ENCODE measurements at places on chromosomes 3 and 15.
A peak's percentile ranks its signal among the peaks of the same experiment; 100 is the strongest.

GRCh38 chr15:54304321-54304720 lies 326.1 kb downstream of the UNC13C start:
- no peak for DNase-seq

DNA sequence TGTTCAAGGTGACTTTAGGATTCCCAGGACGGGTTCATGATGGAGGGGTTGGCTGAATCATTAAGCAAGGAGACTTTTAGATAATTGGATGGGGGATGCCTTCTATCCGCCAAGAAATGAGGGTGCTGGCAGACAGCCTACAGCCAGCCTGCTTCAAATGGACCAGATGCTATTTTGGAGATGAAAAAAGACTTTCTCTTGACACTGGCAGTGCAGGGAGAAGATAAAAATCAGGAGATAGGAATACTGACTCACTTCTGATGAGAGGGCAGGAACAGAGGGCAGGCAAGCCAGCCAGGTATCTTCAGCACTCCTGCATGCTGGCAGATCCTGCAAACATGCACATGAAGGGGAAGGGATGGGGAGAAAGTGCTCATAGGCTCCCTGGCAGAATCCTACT lies 7.7 kb upstream of the SYN2 start:
- DNase-seq = no peak

GRCh38 chr15:34724481-34724880 lies 30.3 kb downstream of the GJD2 start:
- DNase-seq = no peak

DNA sequence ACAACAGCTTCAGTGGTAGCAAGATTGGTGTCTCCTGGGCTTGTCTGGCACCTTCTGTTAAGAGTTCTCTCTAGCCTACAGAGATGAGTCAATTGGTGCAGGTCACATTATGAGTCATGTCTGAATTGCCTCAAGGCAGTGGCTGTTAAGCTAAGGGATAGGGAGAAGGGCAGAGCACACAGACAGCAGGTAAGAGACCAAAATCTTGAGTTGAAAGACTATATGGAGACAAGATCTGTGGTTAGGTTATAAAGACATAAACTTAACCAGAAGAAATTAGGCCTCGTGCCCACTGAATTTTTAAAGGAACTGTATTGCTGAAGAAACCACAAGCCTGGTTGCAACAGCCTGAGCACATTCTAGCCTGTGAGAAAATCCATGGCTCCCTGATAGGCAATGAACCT lies 19.2 kb upstream of the KPNA1 start:
- no peak for DNase-seq

GRCh38 chr3:142724682-142725356 lies 985 bp downstream of the TRPC1 start:
- DNase-seq = peak; percentile 41

DNA sequence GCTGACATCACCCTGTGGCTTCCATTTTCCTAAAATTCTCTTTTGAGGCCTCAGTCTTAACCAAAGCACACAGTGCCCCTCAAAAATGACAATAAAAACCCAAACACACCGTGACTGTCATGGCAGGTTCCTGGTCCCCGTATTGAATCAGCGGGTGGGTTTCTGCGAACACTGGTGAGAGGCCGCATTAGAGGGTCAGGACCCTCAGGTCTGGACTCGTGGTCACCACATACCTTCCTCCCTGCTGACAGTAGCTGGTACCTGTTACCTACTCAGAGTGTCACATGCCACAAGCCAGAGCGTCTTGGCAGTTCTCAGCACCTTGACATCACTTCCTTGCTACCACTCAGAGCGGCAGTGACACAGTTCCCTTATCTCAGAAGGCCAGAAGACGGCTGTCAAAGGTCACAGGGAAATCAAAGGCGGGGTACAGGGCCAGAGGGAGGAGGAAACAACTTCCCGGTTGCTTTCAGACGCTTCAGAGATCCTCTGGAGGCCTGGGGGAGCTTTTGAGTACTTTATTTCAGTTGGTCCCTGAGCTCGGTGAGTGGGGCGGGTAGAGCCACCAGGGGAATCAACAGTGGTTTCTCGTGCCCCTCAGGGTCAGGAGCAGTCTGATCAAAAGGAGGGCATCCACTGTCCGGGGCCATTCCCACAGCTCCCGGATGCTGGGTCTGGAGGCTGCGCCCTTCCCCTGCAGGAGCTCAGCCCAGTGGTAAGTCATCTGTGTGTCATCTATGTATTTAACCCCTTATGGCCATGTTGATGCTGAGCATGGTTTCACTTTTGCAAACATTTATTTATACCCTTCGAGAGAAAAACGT lies at the start of the genes CCR5AS and CCRL2:
Gene CCR5AS, minus strand, starts transcription at position 279 of the 824 bp plus-strand sequence.
Gene CCRL2, plus strand, starts transcription at position 472 of the 824 bp plus-strand sequence. CDS start 821 bp downstream, outside the sequence.
- peak; percentile 58 for DNase-seq

GRCh38 chr3:146390957-146391356 lies 78.4 kb downstream of the PLSCR2 start:
- peak; percentile 90 for DNase-seq

- no peak for DNase-seq
Measured at GRCh38 chr3:120661106-120661905, 20.7 kb downstream of the HGD start.

- no peak for DNase-seq
Measured at GRCh38 chr15:71252740-71253047, 137.4 kb downstream of the THSD4 start.

- DNase-seq = no peak
Measured at GRCh38 chr3:41863024-41863423, 98.9 kb downstream of the ULK4 start.

DNA sequence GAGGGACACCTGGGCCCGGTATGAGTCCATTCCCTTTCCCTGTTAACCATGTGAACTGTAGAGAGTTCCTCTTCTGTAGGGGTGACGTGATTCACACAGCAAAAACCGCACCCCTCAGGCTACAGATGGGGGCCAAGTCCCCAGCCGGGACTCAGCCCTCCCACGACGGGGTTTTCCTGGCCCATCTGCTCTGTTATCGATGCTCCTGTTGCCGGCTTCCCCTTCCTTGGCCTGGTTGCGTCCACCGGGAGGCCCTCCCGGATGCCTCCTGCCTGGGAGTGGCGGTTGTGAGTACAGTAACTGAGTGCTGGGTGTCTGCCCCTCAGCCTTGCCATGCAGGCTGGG lies 817 bp upstream of the PLXNA1 start:
- no peak for DNase-seq

DNA sequence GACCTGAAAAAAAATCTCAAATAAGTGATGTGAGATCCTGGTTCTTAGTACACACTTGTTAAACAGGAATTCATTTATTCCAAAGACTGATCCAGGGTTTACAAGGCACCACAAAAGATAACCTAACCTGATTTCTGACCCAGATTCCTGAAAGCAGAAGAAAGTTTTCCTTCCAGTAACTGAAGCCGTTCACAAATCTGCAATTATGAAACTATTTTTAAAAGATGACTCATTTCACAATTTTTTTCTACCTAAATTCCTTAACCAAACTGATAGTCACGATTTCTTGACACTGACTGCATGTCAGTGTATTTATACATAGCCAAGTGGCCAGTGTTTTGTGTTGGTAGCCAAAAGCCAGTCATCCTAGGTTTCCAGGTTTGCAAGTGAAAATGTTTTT lies 17.1 kb downstream of the SLC9A9 start:
- DNase-seq = no peak

DNA sequence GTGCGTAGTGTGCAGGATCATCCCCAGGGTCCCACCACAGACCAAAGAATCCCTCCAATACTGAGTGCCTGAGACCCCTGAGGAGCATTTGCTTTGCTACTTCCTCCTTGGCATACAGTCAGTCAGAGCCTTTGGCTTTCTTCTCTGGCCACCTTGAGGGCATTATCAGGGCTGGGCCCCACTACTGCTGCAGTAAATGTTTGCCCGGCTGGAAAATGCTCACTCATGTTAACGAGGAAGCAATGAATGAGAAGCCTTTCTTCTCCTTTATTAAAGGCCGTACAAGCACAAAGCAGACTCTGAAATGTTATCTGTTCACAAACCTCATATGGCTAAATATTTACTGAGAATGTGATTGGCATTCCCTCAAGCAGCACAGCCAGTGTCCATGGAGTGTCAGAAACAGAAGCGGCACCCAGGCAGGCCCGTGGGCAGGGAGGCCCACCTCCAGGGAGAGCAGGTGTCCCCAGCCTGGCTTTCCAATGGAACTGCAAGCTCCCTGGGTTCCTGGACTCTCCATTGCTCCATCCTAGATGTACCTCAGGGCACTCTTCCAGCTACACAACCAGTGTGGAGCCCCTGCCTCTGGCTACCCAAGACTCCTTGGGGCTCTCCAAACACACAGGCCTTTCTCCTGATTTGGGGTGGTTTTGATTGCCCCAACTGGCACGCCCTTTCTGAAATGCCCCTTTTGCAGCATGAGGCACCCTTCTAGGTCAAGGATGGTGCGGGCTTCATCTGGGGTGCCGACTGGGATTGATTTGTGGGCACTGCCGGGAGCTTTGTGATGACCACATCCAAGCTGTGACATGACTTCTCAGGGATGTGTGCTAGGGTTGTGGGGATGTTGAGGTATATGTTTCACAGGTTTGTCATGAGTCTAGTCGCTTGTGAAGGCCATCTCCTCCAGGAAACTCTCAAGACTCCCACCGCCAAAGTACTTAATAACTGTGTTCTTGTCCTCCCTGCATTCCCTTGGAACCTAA lies 195.6 kb downstream of the FAM43A start:
- DNase-seq = no peak

DNA sequence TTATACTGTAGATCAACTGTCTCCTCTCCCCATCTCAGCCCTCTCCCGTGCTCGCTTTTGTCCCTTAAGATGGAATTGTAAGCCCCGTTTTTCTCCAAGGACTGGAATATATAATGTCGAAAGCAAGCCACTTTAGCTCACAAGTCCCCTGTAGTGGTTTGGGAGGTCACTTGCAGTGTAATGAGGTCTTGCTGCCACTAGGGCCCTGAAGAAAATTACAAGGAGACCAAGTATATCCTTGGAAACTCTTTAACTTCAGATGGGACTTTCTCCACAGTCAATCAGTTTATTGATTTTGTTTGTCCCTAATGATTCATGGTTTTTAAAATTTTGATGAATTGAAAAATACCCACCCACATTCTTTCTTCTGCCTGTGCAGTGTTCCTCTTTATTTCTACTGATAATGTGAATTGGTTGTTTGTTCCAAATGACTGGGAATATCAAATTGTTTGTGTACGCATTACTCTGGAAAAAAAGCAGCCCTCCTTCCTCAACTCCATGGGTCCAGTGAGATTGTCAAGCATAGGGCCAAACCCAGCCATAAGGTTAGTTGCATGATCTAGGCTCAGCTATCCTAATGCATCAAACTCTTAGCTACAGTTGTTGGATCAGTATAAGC lies 294.8 kb downstream of the MCTP2 start:
- no peak for DNase-seq

- DNase-seq = no peak
Measured at GRCh38 chr15:66309828-66310227, 16.5 kb downstream of the DIS3L start.

DNA sequence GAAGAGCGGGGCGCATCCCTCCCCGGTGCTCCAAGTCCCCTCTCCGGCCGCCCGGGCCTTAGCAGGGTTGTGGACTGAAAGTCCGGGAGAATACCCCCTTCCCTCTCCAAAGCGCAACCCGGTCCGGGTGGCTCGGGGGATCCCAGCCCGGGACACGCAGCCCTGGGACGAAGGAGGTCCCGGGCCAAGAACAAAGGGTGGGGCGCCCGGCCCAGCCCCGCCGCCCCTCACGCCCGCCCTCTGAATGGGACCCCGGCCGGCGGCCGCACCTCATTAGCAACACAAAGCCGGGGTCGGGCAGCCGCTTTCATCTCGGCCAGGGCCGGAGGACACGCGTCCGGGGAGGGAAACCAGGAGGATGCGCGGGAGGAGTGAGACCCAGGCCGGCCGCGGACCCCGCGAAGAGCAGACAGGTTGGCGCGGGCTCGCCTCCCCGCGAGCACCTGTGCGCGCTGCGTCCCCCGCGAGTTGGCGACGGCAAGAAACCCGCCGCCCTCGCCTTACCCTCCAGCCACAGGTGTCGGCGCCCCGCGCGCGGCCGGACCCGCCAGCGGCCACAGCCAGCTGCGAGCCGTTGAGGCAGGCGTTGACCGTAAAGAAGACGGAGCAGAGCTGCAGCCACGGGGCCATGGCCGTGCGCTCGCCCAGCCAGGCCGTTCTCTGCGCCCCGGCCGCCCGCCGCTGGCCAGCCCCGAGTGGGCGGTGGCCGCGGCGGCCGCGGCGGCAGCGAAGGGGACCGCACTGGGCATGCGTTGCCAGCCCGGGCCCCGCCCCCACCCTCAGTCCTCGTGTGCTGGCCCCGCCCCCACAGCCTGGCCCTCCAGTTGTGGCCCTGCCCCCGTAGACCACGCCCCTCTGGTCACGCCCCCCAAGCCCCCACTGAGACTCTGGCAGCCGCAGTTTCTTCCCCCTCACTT lies at the start of gene IL17RD:
Gene IL17RD, minus strand, starts transcription at position 697 of the 917 bp plus-strand sequence. Its CDS starts 67 bp downstream, at position 630.
- peak; percentile 93 for DNase-seq

GRCh38 chr15:31477301-31477700 lies 150.7 kb downstream of the KLF13 start:
- DNase-seq = peak; percentile 12

DNA sequence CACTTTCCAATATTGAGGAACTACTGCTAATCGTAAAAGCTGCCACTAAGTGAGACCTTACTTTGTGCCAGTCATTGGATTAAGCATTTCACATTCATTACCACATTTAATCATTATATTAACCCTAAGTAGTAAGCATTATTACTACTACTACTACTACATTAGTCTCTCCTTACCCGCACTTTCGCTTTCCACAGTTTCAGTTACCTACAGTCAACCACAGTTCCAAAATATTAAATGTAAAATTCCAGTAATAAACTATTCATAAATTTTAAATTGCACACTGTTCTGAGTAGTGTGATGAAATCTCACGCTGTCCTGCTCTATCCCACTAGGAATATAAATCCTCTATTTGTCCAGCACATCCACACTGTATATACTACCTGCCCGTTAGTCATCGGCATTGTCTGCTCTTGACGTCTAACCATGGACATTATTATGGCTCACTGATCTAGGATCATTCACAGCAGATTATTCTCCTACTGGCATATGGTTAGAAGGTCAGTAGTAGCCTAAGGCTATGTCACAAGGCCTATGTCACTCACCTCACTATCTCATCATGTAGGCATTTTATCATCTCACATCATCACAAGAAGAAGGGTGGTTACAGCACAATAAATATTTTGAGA lies 121.1 kb downstream of the GSK3B start:
- no peak for DNase-seq
